Muscle of back (tissue), 13 donors: ENCODE measurements at places on chromosomes 16 and 17.
A peak's percentile ranks its signal among the peaks of the same experiment; 100 is the strongest.

GRCh38 chr16:74249846-74250245 is 46.8 kb upstream of the PSMD7 start:
- no peak for DNase-seq

DNA sequence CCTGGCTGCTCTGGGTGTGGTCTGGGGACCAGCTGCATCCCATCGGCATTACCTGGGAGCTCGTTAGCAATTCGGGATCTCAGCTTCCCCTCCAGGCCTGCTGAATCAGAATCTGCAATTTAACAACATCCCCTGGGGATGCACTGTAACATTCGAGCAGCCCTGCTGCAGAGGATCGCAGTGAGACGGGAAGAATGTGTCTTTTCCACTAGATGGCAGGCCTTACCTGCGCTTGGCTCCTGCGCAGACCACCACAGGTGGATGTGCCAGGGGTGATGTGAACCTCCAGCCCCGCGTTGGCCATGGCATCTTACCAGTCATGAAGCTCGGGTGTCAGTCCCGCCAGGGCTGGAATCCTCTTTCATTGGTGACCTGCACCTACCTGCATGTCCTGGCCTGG is 209.9 kb downstream of the PRKCB start:
- no peak for DNase-seq

- peak; percentile 26 for DNase-seq
Measured at GRCh38 chr16:75402821-75403475, 30.4 kb downstream of the CFDP1 start.

- DNase-seq = no peak
Measured at GRCh38 chr16:89437991-89438390, 52.4 kb downstream of the ANKRD11 start.

GRCh38 chr16:51624080-51624775 is 473.2 kb upstream of the SALL1 start:
- DNase-seq = no peak

DNA sequence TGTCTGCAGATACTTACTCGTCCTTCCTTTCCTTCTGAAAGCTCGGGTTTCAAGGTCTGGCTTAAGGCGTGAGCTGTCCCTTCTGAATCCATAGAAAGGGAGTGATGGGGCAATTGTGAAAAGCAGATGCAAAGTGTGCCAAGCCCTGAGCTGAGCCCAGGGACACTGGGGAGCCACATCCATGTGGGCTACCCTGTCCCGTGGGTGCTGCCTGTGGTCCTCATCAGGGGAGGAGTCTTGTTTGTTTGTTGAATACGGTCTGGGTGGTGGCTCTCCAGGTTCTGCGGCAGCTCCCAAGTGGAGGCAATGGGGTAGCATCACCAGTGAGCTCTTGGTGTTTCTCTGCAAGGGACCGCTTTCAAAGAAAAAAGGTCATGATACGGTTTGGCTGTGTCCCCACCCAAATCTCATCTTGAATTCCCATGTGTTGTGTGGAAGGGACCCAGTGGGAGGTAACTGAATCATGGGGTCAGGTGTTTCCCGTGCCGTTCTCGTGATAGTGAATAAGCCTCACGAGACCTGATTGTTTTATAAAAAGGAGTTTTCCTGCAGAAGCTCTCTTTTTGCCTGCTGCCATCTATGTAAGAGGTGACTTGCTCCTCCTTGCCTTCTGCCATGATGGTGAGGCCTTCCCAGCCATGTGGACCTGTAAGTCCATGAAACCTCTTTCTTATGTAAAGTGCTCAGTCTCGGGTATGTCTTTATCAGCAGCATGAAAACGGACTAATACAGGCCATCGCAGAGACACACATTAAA is 1.0 kb upstream of the ALG1 start:
- DNase-seq = no peak

GRCh38 chr16:21598701-21599121 is 666 bp upstream of the METTL9 start:
- no peak for DNase-seq

GRCh38 chr17:47212458-47212857 is 3.3 kb downstream of the MYL4 start:
- no peak for DNase-seq

- DNase-seq = no peak
Measured at GRCh38 chr17:55284001-55284884, 19.5 kb downstream of the HLF start.

DNA sequence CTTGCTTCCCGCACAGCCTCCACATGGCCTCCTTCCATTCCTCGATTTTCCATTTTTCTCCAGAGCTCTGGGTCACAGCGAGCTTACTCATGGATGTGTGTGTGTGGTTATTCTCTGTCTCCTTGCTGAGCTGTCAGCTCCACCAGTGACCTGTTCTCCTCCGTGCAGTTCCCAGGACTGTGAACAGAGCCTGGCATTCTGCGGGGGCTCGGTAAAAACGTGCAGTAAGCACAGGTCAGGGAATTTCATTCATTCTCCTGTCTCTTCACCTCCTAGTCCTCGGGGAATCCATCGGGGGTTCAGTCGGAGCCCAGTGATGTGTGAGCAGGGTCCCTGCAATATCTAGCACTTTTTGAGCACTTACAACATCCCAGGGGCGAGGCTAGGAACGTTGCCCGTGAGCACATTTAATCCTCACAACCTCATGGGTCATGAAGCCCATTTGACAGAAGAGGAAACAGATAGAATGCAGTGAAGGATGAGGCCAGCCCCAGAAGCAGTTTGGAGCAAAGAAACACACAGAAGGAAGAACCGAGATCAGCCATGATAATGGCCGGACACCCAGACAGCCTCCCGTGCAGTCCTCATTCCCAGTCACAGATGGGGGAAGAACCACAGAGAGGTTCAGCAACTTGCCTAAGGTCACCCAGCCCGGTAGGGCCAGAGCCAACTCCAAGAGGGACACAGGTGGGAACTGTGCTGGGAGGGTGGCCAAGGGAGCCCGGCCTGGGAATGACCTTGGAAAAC is 183.2 kb upstream of the GSE1 start:
- no peak for DNase-seq

DNA sequence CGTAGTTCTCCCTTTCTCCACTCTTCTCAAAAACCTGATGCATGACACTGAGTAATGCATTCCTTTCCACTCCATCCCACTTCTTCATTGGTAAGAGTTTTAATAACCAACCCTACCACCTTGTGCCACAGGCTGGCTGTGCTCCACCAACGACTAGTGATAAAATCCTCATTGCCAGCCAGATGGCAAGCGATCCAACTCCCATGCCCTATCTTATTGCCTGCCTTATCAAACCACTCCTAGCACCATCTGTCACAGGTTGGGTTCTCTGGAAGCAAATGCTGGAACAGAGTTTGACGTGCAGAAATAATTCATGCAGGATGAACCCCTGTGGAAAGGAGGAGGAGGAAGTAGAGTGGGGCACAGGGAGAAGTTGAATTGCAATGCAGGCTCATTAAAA is 99.5 kb downstream of the CHD9NB start:
- no peak for DNase-seq

- peak; percentile 85 for DNase-seq
Measured at GRCh38 chr16:86664522-86665318, 86.4 kb downstream of the FOXL1 start.

DNA sequence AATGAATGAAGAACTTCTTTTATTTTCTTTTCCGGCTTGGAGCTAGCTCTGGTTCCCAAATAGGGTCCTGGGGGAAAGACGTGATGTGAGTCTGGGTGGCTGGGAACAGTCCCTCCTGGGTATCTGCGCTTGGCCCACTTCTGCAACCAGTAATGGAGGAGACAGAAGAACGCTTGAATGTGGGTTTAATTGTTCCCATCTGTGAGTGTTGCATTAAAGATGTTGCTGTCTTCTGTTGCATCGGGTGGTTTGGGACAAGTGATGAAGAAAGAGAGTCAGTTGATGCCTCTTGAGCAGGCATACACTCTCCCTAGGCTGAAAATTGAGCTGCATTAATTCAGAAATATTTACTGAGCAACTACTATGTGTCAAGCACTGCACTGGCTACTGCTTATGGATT is 511.1 kb downstream of the CDH13 start:
- DNase-seq = no peak

DNA sequence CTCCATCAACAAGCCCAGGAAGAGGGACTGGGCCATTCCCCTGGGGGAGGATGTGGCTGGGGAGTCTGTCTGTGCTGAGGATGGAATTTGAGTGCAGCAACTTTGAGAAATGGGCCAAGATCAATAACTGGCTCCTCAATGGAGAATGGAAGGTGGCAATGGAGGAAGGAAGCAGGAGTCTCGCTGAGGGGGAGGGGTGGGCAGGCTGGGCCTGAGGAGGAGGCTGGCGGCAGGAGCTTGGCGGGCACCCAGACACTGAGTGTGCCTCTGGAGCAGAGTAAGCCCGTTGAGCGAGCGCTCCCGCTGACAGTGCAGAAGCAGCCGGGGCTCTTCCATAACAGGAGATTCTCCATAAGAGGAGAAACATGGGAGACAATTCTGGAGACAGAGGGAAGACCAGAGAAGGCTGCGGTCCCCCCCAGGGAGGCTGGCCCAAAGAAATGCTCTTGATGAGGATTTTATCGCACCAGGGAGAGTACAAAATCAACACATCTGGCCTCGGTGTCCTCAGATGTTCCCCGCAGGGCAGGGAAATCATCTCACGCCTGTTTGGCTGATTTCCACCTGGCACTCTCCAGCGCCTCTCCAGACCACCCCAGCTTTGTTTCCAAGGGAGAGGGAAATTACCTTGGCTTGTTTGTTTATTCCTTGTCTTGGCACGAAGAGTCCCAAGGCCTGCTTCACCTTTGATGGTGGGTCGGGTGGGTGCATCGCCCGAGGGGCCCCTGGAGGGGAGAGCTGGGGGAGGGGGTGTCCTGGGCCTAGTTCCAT is 2.8 kb upstream of the MMP15 start:
- DNase-seq = peak; percentile 56

DNA sequence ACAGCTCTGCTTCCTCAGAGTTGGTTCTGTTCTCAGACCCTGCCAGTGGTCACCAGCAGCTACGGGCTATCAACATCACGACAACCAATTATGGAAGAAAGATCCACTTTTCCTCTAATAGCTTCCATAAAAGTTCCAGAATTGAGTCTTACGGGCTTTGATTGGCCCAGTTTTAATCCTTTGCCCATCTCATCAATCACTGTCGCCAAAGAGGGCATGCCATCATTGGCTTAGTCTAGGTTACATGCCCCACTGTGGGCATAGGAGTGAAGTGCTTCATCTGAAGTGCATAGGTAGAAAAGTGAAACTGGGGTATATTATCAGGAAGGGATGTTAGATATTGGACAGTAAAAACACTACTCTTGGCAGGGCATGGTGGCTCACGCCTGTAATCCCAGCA is 76.6 kb upstream of the DHX40 start:
- DNase-seq = no peak

- DNase-seq = no peak
Measured at GRCh38 chr16:56824804-56825203, 40.2 kb upstream of the SLC12A3 start.

GRCh38 chr17:75773121-75773807 is 8.3 kb upstream of the GALK1 start:
- no peak for DNase-seq

GRCh38 chr16:8622315-8622656 is 788 bp downstream of the METTL22 start:
- no peak for DNase-seq

DNA sequence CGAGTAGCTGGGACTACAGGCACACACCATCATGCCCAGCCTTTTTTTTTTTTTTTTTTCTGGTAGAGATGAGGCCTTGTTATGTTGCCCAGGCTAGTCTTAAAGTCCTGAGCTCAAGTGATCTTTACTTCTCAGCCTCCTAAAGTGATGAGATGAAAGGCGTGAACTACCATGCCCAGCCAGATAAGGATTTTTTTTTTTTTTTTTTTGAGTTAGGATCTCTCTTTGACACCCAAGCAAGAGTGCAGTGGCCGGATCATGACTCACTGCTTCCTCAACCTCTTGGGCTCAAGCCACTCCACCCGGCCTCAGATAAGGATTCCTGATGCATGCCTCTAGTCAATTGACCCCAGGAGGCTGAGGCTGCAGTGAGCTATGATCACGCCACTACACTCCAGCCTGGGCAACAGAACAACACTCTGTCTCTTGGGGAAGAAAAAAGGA is 11.2 kb upstream of the PLEKHG4 start:
- no peak for DNase-seq

DNA sequence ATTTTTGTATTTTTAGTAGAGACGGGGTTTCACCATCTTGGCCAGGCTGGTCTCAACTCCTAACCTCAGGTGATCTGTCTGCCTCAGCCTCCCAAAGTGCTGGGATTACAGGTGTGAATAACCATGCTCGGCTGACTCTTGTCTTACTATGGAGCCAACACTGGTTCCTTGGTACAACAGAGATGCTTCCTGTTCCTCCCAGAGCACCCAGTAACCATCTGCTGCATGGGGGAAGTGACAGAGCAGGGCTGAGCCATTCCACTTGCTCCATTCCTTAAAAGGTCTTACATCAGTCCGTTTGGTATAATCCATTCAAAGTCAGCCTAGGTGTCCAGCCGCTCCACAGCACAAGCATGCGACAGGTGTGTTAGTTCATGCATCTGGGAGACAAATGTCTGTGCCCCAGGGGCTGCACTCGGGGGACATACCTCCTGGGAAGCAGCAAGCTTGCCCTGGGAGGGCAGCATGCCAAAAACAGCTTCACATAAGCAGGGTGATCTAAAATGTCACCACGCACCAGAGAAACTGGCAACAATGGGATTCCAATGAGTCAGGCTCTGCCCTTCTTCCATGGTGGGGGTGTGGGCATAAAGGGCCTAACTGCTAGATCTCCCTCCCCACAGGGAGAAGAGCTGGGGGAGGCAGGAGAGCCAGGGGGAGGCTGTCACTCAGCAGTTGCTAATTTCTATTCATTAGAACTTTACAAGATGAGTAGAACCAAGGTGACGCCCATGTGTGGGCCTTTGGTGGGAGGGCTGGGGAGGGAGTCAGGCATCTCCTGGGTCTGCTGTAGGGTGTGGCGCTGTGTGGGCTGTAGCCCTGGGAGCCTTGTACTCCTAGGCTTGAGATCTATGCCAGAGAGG is 35.5 kb downstream of the PIPOX start:
- DNase-seq = no peak

DNA sequence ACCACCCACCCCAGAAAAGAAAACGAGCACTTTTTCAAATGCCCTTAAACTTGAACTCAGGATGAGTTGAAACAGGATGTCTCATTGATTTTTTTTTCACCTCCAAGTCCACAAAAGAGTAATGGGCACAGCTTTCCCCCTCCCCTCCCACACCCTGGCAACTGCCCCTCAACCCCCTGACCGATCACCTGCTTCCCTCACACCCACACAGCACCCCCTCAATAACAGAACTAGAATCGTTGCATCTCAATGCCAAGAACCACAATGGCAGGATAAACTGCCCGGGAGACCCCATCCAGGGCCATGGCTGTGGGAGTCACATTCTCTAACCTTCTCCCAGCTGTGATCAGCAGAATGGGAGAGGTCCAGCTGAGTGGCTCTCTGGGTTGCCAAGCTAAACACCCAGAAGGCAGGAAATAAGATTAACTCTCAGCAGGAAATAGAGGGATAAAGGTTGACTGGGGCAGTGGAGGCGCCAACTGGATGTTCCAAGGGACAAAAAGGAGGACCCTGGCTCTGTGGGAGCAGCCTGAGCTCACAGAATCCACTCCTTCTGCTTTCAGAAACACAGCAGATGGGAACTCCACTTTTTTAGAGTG is 128.0 kb upstream of the SDK2 start:
- DNase-seq = no peak
